ENCODE measurements at places on chromosomes 4 and X.

DNA sequence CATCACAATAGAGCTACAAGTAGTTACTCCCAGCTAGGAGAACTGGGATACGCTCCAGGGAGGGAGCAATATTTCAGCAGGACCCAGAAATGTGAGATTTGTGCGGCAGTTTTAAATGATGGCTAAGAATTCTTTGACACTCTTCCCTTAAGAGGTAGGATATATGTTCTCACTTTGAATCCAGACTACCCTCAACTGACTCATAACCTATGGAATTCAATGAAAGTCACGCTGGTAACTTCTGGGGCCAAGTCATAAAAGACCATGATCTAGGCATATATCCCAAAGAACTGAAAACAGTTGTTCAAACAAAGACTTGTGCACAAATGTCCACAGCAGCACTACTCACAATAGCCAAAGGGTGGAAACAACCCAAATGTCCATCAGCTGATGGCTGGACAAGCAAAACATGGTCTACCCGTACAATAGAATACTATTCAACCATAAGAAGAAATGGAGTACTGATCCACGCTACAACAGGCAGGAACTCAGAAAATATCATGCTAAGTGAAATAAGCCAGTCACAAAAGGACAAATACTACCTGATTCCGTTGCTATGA, 10.5 kb downstream of the CD99L2 start:
- DNase-seq, result no peak

- no peak for DNase-seq
Measured at GRCh38 chrX:34371754-34372153, 239.6 kb upstream of the FAM47A start.

- no peak for DNase-seq
Measured at GRCh38 chr4:123415977-123416376, 19.4 kb downstream of the SPRY1 start.

- DNase-seq, result no peak
Measured at GRCh38 chr4:64272432-64272831, 136.8 kb downstream of the TECRL start.

DNA sequence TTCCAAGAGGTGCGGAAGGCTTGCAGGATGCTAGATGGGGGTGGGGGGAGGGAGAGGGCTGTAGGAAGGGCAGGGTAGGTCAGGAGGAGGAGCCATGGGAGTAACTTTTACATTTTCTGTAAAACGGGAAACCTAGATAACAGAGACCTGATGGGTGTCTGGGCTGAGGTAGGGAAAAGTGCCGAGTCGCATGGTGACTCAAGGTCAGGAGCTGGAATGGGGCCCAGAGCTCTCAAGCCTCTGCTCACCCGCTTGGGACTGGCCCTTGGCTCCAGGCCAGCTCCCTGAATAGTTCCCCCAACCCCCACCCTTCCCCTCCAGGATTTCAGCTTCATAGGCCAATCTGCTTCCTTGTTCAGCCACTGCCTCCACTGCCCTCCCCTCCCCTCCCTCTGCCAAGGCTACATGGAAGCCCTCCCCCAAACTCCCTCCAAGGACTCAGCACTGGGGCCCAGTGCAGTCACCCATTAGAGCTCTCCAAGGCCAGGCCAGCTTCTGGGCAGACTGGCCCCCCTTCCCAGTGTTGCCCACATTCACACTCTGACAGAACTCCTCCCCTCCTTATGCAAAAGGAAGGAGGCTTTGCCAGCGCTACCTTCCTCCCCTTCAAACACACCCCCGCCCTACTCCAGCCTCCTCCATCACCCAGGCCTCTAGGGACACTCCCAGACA, 43.6 kb downstream of the TSC22D3 start:
- no peak for DNase-seq

- DNase-seq, result no peak
Measured at GRCh38 chr4:151931563-151931962, 170.8 kb upstream of the GATB start.

DNA sequence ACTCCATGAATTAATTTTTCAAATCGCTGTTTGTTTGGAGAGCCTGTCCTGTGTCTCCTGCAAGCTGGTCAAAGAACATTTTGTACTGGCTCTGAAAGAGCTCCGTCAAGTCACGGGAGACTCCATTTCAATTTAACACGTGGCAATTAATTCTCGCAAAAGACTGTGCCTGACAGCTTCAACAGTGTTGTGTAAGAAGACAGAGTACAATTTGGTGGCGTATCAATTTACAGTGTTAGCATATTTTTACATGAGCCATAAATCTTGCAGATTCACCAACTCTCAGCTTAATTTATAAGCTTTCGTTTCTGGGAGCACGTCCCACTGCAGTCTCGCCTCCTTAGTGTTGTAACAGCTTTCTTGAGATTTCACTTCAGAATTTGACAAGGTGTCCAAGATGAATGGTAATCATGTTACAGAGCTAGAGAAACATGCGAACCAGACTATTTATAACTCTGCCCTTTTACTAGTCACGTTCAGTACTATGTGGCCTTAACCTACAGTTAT, 70.8 kb downstream of the RWDD4 start:
- no peak for DNase-seq

- DNase-seq, result no peak
Measured at GRCh38 chrX:124725502-124725901, 379.1 kb downstream of the SH2D1A start.

GRCh38 chrX:108211301-108211700, 119.7 kb downstream of the ATG4A start:
- no peak for DNase-seq

- no peak for DNase-seq
Measured at GRCh38 chr4:55138367-55138766, 13.0 kb upstream of the KDR start.

- no peak for DNase-seq
Measured at GRCh38 chrX:105273326-105273725, 52.8 kb upstream of the TEX13A start.

- no peak for DNase-seq
Measured at GRCh38 chrX:44428989-44429627, 85.6 kb upstream of the EFHC2 start.

DNA sequence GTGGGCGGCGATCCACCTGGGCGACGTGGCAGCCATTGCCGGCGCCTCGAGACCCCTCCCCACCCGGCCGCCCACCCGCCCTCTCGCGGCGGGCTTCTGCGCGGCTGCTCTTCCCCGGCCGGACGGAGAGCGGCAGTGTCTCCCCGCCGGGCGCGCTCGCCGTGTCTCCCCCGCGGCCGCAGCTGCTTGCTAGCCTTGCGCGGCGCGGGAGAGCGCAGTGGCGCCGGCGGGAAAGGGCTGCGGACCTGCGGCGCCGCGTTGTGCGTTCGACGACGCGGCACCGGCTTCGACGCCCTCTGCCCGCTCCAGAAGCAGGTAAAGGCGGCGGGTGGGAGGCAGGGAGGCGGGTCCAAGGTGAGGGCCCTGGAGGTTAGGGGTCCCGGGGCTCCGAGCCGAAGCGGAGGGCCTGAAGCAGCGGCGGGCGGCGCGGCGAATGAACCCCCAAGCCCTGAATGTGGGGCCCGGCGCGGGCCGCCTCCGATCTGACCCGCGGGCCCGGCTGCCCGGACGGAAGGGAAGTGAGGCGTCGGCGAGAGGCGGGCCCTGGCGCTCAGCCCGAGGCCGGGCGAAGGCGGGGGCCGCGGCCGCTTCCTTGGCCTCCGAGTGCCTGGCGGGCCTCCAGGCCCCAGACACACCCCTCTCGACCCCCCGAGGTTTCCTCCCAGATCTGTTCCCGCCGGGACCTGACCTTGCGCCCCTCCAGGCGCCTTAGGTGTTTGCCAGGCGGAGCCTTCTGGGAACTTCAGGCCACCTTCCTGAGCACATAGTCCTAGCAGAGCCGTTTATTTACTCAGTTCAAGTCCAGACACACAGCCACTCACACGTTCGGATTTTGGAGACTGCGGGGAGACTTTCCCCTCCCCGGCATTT, at the start of gene N4BP2:
TSS of gene N4BP2 (plus strand) at position 135 of the 870 bp plus-strand sequence. CDS start 40,491 bp downstream, outside the sequence.
- peak; percentile 31 for DNase-seq

DNA sequence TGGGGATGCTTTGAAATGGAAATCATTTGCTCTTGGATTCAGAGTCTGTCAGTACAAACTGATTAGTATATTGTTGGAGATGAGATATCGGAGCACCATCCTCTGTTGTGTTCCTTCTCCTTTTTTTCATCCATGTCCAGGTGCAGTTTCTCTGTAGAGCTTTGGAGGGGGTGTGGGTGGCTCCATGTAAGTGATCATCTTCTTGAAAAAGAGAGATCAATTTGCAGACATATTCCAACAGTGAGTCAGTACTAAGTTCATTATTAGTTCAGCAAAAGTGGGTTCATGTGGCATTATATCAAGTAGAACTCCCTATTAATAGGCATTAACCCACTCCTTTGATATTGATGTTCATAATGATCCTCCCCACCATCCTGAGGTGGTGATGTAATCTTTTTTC, 18.9 kb downstream of the FRAS1 start:
- DNase-seq, result no peak

GRCh38 chrX:81168391-81168790, 33.3 kb downstream of the HMGN5 start:
- DNase-seq, result no peak

Measured in epithelial cell of prostate (primary cell).